ENCODE measurements at places on chromosomes 12 and 14. TPM values are rescaled to one million over a fixed set of nuclear protein-coding genes. Genes with fewer than 3 reads are reported as not detected.
A peak's percentile ranks its signal among the peaks of the same experiment; 100 is the strongest.

- DNase-seq: no peak
Measured at GRCh38 chr12:124096869-124097434, 123.9 kb downstream of the ZNF664 start.

Gene SOCS2
- 3.9 TPM for total RNA-seq

GRCh38 chr14:100294213-100294962, 11.9 kb downstream of the SLC25A29 start:
- DNase-seq: peak; percentile 23

DNA sequence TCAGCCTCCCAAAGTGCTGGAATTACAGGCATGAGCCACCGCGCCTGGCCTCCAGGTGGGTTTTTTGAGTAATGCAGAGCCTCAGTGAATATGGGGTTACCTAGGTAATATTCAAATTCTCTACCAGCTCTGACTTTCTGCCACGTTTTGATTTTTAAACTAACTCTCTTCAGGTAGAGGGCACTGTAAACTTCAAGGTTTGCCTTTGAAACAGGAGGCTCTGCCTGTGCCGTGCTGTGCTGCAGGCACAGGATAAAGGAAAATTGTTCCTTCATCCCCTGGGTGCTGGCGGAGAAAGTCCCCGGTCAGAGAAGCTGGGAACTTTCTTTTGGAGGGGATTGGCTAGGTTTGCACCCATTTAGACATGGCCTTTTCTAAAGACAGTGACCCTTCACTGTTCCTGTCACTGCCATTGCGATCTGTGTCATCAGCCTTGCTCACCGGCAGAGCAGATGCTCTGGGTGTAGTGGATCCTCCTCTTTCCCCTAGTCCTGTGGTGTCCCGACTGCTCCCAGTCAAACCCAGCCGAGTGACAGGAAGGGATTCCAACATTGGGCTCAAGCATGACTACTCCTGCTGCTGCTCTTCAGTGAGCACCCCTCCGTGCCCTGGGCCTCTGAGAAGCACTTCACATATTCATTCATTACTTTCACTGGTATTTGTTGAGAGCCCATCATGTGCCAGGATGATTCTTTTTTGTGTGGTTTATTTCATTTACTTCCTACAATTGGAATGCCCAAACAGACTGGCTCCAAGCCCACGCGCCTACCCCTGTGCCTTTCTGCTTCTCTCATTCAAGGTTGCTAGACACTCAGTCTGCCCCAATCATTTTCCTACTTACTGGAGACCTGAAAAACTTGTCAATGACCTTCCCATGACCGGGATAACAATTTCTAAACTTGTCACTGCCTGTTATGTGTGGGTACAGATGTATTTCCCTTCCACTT, 103.6 kb downstream of the TMEM30B start:
- DNase-seq: peak; percentile 78

Gene PLCZ1
- total RNA-seq: not detected

- DNase-seq: peak; percentile 93
Measured at GRCh38 chr14:34649344-34649743, 19.4 kb upstream of the SNX6 start.

Gene KSR2
- under 0.01 TPM for total RNA-seq
